Amniotic stem cell (primary cell): ENCODE measurements at places on chromosomes 2 and 18.

DNA sequence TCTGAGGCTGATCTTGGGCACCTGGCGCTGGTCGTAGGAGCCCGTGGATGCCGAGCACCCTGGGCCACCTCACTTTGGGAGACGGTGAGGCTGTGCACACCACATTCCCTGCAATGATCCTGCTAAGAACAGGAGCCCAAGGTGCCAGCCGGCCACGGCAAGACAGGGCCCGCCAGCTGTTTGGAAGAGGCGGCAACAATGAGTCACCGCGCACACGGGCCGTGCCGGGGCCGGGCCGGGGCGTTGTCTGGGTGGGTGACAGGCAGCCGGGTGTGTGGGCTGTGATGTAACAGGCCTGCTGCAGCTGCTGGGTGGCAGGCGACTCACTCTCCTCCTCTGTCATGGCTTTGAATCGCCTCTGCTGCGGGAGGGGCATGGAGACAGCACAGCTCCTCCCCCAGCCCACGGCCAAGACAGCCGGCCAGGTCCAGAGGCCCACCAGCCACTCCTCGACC lies 49.7 kb upstream of the ODC1 start:
- peak; percentile 5 for DNase-seq

- no peak for DNase-seq
Measured at GRCh38 chr2:150296770-150297546, 190.5 kb downstream of the RND3 start.

DNA sequence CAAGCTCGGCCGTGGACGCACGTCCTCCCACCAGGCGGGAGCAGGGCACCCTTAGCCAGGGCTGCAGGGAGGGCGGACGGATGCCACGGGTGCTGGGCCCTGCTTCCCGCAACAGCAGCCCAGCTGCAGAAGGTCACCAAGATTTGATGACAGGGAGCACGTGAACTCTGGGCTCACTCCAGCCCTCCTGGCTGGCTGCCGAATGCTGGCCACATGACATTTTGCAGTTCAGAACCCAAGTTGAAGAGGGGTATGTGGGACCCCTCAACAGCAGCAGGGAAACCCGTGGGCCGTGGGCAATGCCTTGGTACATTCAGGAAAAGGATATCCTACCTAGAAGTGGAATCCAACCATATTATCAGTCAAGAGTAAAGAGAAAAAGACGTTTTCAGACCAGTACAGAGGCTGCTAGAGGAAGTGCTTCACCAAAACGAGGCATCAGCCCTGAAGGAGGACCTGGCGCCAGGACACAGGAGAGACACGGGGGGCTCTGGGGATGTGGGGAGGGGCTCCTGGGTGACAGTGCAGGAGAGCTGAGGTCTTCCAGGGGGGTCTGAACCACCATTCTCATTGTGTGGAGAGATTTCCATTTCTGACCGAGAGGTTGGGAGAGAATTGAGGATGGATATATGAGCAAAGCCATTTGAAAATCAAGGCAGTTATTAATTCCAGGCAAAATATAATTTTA lies 107.4 kb upstream of the CTDP1 start:
- no peak for DNase-seq

- DNase-seq = no peak
Measured at GRCh38 chr2:30410217-30410616, 36.8 kb upstream of the LCLAT1 start.

DNA sequence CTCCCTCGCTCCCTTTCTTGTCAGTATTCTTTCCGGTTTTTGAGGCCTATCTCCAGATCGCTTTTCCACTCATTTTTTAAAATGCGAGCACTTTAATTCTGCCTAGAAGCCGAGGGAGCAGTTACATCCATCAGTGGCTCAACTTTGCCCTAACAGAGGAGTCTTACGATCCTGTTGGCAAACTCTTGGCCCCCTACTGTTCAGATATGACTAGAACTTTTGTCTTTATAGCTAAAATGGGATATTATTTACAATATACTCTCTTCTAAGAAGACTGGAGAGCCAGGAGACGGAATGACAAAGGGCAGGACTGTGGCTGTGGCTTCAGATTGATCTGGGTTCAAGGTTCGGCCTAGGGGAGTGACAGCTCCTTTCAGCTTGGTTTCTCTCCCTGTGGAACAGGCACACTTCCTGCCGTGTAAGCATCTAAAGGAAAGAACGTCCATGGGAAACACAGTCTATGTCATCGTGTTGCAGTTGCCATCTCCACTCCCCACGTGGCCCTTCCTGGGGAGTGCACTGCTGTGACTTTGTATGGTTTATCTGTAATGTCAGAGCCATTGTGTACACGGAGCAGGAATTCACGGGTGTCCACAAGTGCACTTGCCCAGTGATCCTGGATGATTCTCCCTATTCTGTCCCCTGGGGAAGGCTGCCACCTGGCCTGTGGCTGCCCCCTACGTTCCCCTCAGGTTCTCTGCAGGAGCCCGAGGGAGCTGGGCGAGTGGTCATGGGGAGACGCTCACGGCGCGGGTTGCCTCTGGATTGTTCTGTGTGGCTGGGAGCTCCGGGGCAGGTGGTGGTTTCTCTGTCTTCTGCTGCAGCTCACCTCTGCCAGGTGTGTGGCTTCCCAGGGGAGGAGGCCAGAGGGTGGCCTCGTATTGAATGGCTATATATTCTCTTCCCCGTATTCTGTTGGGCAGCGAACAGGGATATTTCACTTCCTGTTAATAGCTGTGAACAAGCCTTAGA lies 222.0 kb downstream of the LDLRAD4 start:
- DNase-seq = no peak

DNA sequence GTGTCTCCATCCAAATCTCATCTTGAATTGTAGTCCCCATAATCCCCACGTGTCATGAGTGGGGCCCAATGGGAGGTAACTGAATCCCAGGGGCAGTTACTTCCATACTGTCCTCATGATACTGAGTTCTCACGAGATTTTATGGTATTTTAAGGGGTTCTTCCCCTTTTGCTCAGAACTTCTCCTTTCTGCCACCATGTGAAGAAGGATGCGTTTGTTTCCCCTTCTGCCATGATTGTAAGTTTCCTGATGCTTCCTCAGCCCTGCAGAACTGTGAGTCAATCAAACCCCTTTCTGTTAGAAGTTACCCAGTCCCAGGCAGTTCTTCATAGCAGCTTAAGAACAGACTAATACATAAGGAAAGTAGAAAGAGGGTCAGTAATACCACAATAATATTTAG lies 480.4 kb downstream of the KCNJ3 start:
- no peak for DNase-seq

DNA sequence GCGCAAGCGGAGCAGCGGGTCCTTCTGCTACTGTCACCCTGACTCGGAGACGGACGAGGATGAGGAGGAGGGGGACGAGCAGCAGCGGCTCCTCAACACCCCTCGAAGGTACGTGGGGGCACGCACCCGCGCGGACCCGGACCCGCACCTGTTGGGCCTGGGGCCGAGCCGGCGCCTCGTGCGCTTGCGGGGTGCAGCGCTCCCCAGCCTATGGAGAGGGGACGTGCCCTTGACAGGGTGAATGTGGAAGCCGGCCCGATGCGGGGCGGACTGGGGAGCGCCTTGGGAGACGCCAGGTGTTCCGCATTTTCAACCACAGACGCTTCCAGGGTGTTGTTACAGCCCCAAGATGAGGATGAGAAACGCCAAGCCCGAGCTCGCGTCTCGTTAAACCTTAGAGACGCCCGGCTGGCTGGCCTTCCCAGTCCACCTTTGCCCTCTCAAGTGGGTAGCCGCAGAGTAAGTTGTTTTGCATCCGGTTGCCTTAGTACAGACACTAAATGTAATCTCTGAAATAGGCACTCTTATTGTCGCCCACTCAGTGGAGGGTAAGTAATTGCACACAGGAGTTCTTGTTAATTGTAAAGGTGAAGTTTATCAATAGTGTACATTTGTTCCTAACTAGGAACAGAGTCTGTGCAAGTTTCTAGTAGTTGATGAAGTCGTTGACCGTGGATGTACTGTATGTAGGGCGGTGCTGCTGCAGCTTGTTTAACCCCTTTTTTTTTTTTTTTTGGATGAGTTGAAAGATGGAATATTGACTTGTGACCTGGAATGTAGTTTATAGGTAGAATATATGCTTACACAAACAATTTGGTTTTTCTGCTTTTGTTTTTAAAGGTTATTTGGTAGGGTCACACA lies 815 bp downstream of the GMCL1 start:
- DNase-seq = no peak

GRCh38 chr2:237806334-237806733 lies 7.8 kb downstream of the RBM44 start:
- DNase-seq = no peak

DNA sequence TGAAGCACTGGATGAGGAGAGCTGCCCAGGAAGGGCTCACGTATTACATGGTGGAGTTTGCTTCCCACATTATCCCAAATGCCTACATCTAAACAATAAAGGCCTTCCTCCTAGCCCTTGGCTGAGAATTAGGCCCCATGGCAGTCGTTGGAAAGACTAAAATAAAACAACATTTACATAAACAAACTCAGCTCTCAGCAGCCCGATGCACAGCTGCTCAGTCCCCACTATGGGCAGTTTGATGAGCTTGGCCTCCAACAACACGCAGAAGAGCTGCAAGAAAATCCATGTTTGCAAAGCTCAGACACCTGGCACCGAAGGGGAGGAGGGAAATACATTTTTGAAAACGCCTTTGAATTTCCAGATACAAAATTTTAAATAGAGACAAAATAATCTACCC lies 352.4 kb downstream of the EIPR1 start:
- DNase-seq = no peak

GRCh38 chr2:236714080-236714479 lies 144.5 kb downstream of the ACKR3 start:
- DNase-seq = no peak

GRCh38 chr2:158178646-158179045 lies 77.0 kb downstream of the UPP2 start:
- DNase-seq = no peak

DNA sequence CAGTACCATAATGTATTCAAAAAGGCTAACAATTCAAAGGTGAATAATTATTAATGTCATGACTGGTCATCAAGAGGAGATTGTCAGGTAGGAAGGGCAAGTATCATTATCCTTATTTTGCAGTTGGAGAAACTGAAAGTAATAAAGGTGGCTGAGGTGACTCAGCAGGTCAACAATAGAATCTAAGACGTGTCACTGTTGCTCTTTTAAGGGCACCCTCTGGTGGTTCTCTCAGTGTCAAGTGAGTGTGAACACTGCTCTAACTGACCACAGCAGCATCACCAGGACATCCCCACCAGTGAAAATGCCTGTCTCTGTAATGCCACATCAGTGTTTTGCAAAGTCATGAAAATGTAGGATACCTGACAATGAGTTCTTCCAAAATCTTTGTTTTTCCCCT lies 69.7 kb downstream of the DCC start:
- no peak for DNase-seq

GRCh38 chr2:215514516-215514915 lies 78.6 kb upstream of the FN1 start:
- DNase-seq = no peak
